Astrocyte of the cerebellum (primary cell): ENCODE measurements at places on chromosomes 2 and 18.

- no peak for DNase-seq
Observed at GRCh38 chr2:51111532-51111931, 79.6 kb upstream of the NRXN1 start.

- no peak for DNase-seq
Observed at GRCh38 chr18:10490401-10491165, 35.2 kb upstream of the NAPG start.

DNA sequence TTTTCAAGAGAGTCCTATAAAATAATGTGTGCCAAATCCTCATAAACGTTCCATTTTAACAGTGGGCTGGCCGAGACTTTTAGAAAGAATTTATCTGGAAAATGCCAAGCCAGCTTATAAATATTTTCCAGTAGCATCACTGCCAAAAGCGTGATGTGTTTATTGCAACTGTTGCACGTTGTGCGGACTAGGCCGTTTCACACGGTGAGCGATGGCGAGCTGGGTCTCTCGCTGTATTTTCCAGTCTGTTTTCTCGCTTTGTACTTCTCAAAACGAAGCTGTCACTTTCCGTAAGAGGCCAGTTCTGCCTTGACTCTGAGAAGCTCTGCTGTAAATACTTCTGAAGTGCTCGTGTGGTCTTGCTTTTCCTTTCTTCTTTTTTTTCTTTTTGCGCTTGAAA lies 65.0 kb upstream of the ZNF236 start:
- no peak for DNase-seq

- DNase-seq = no peak
Observed at GRCh38 chr18:78123144-78123909, 856.3 kb upstream of the SALL3 start.

GRCh38 chr18:34048423-34048822 lies 176.3 kb downstream of the NOL4 start:
- no peak for DNase-seq

DNA sequence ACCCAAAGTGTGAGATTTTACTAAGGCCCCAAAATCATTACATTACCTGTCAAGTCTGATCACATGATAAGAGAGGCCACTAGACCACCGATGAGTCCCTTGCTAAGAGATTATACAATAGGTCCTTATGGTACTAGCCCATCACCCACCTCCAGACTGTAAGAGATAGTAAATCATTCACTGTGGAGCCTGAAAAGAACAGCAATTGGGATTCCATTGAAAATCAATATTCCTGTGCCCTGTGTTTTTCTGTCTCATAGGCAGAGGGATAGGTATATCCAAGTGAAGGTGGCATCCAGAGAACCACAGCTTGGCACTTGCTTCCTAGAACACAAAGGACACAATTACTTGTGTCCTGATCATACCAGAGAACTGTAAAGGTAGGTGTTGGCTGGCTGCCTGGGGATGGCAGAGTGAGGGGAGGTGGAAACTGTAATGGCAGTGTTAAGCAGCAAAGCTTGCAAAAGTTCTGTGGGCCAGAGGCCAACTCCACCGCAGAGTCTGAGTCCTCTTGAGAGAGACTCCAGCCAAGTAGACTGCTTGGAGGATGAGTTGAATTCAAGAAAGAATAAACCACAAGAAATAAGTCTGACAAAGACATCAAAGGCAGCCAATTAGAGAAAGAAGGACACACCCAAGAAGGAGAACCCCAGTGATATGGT lies 102.0 kb upstream of the PIEZO2 start:
- peak; percentile 79 for DNase-seq

- no peak for DNase-seq
Observed at GRCh38 chr2:105886029-105886454, 141.3 kb downstream of the NCK2 start.

DNA sequence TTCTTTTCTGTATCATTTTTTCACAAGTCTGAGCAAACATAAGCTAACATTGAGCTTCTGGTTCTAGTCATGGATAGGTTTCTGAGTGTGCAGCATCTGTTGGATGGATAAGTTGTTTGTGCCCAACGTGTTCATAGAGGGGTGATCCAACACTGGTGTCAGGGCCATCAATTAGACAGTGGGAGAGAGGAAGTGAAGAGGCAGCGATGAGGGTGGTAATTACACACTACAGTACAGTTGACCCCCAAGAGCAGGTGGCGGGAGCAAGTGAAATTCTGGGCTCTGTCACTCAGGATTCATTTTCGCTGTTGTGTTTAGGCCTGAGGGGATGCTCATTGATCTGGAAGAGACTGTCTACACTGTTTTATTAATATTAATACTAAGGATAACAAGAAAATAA lies 180.0 kb upstream of the CXCR4 start:
- no peak for DNase-seq

DNA sequence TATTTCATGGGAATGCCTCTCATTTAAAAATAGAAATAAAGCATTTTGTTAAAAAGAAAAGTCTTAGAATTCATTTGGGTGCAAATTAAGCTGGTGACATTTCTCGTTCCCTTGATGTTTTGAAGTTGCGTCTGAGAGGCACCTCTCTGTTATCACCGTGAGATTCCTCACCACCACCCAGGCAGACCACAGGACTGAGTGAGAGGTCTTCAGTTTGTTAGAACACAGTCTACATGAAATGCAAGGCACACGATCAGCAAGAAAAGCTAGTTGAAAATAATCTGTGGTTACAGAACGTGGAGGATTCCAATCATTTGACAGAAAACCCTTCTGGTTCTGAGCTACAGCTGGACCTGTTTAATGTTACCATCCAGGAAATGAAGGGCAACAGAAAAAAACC lies 116.0 kb downstream of the UXS1 start:
- no peak for DNase-seq

- no peak for DNase-seq
Observed at GRCh38 chr2:207951734-207952470, 73.4 kb downstream of the PLEKHM3 start.

DNA sequence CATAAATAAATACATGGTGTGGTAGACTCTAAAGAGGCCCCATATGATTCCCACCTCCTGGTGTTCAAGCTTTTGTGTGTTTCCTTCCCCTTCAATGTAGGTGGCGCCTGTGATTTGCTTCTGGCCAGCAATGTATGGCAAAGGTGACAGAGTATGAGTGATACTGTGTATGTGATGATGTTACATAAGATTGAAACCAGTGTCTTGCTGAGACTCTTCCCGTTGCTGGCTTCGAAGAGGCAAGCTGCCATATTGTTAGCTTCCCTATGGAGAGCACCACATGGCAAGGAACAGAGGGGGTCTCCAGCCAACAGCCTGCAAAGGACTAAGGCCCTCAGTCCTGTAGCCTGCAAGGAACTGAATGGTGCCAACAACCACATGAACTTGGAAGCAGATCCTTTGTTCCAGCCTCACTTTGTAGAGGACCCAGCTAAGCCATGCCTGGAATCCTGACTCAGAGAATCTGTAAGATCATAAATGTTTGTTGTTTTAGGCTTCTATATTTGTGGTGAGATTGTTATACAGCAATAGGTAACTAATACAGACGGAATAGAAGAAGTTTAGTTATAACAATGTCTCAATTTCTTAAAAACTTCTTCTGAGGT lies 1.7 kb upstream of the SMAD4 start:
- peak; percentile 87 for DNase-seq

GRCh38 chr2:9771481-9772017 lies 71.7 kb upstream of the TAF1B start:
- DNase-seq = peak; percentile 49
